Fibroblast of pulmonary artery (primary cell): ENCODE measurements at places on chromosomes 2 and 18.

- DNase-seq: peak; percentile 27
Measured at GRCh38 chr2:147792966-147793617, 51.7 kb upstream of the ACVR2A start.

DNA sequence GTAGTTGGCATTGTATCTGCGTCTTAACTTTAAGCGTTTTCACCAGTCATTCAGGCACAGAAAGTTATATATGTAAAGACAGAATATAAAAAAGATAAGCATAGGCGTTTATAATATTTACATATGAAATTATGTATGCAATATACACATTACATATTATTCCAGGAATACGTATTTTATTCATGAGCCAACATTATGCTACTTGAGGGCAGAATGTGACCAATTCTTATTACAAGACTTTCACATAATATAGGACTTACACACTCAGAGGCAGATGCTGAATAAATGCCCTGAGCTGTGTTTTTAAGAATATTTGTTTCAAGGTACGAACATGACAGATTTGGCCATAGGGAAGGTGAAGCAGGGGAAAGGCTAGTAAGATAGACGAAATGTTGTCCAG, 874.7 kb downstream of the NRXN1 start:
- DNase-seq: no peak

DNA sequence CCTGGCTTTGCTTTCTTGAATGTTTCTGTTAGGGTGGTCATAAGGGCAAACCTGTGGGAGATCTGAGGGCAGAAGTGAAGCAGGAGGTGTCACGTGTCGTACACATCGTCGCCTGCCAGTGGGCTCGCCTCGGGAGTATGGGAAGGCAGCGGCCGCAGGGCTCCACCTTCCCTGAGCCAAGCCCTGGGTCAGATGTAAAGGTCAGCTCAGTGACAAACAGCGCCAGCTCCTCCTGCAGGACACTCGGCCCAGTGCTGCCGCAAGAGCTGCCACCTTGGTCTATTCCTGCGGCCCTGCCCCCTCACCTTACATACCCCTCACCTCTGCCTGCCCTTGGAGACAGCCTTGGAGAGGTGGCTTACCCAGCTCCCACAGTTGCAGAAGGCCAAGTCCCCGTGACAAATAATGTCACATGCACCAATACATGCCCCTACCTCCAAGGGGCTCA, 64.2 kb downstream of the PSMG2 start:
- DNase-seq: no peak

DNA sequence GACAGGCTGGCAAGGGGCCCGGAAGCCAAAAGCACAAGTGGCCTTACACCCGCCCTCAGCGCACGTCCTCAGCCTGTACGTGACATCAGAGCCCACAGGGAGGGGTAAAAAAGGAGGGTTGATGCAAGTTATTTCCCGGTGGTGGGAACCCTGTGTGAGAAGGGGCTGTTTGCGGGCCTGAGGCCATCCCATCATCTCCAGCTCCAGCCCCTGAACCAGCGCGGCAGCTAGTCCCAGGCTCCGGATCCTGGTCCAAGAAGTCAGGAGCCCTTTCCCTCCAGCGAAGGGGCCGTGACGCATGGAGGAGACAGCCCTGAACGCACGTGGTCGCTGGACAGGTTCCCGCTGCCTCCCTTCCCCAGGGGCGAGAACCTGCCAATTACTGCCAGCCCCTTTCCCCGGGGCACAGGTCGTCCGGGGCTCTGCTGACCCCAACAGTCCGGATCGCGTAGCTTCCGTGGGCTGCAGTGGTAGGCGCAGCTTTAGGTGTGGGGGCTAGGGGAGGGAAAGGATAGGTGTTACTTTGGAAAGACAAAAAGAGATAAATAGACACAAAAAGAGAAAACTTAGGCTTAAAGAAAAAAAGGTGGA, 1.3 kb upstream of the LRP2 start:
- peak; percentile 11 for DNase-seq

- DNase-seq: no peak
Measured at GRCh38 chr2:233433029-233433428, 78.7 kb downstream of the DGKD start.
